Stimulated activated CD8-positive, alpha-beta memory T cell treated with anti-CD3 and anti-CD28 coated beads, Interleukin-2, amount 100 ng/mL, for 1 hour (primary cell): ENCODE measurements at places on chromosomes 2 and 18.

GRCh38 chr18:44589693-44590355 is 90.9 kb upstream of the SETBP1 start:
- no peak for DNase-seq

GRCh38 chr2:208363485-208363884 is 43.1 kb upstream of the PTH2R start:
- no peak for DNase-seq

- DNase-seq: no peak
These were observed 25.4 kb downstream of the KIF5C start for GRCh38 chr2:148900350-148900837.

GRCh38 chr2:219362072-219362471 is 25.6 kb downstream of the DNPEP start:
- no peak for DNase-seq
